Neural progenitor cell (in vitro differentiated cells): ENCODE measurements at places on chromosomes 12 and 14.
A peak's percentile ranks its signal among the peaks of the same experiment; 100 is the strongest.

GRCh38 chr12:15684896-15685658 is 104.1 kb downstream of the EPS8 start:
- no peak for DNase-seq

GRCh38 chr12:102833687-102834441 is 83.2 kb downstream of the PAH start:
- DNase-seq, result peak; percentile 80

DNA sequence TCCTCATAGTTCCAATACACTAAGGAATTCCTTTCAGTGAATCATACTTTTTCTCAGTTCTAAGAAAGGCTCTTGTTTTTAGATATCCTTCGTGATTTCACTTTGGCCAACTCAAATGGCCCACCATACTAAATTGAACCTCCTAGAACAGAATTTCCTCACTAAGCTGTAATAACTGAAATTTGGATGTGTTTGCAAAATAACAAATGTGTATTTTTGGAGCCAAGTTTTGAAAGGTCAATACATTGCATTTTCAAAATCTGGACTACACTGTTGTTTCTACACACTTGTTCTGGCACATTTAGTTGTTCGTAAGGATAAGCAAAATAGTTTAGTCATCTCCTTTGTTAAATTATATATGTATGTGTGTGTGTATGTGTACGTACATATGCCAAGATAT is 439.0 kb upstream of the STXBP6 start:
- no peak for DNase-seq

DNA sequence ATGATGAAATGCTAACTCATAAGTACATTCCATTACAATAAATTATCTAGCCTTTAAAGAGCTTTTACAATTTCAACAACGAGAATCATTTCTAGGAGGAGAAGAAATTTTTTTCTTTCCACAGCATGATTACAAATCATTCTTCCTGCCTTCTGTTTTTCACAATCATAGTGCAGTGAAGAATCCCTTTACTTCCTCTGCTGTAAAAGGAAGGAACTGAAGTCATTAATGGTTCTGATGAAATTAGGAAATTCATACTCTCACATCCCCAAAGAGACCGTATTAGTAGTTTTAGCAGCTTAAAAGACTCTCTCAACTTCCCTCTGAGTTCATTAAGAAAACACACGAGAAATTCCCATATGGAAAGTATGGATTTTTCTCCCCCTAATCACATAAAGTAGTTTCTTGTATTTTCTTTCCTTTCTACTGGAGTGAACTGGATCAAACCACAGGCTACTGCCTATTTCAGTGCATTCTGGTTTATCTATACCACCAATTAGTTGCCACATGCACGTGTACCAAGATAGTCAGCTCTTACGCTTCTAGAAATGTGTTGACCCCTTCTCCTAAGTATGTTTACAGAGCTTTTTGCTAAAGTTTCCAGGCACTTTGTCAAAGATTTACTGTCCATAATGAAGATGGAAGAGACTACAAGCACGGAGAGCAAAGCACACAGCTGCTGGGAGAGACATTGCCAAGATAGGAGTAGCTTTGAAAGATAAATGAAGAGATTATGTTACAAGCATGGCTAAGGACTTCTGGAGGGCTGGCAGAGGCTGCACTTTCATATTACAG is 58.9 kb upstream of the KITLG start:
- no peak for DNase-seq

DNA sequence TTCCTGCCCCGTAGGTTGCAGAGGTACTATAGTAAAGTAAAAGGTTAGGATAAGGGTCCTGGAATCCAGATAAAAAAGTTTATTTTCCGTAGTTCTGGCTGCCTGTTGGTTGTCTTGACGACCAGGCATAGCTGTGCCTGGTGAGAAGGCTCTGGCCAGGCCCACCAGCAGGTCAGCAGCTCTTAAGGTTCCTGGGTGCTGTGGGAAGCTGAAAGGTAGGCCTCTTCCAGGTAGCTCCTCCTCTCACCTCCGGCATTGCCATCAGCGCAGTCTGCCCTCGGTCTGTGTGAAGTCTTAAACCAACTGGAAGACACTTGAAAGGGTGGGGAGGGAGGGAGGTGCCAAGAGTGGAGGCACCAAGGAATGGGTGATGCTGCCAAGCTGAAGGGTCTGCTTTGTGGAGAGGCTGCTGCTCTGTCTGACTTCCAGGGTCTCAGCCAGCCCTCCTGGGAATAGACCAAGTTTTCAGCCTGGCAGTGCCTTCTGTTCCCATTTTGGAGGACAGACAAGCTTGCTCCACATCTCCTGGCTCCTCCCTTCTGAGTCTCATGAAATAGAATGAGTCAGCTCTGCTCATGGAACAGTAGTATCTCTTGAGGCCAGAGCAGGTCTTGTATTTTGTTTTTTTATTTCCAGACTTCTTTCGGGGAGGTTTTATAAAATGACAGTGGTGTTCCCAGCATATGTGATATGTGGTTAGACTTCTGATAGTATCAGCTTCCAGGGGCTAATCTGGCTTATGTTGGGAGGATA is 5.2 kb upstream of the ACADS start:
- DNase-seq, result no peak

DNA sequence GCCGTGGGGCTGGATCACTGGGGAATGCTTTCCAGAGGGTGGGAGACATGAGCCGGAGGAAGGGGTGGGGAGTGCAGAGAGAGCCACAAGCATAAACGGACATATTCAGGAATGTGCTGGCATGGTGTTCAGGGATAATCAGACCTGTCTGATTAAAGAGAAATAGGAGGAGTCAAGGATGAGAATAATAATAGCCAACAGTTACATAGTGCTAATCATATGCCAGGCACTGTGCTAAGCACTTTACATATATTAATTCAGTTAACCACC is 43.7 kb downstream of the LTBP2 start:
- no peak for DNase-seq

GRCh38 chr12:100715976-100716944 is 78.3 kb upstream of the ANO4 start:
- peak; percentile 66 for DNase-seq

DNA sequence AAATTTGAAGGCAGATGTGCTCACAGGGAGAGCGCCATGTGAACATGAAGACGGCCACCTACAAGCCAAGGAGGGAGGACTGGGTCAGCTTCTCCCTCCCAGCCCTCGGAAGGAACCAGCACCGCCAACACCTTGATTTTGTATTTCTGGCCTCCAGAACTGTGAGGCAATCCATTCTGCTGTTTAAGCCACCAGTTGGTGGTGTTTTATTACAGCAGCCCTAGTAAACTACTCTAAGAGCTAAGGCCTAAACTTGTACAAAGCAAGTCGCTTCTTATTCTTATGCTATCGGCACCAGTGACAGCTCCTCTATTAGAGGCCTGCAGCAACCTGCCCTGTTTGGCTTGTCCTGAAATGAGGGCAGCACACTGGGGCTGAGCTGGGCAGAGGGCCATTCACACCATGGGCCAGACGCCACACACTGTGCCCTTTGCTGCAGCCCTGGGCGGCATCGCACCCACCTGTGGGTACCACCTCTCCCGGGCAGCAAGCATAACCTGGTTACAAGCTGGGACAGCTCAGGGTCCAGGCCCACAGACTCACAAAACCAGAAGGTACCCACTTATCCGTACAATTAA is 62.7 kb downstream of the NOS1 start:
- DNase-seq, result no peak

GRCh38 chr12:43711348-43711747 is 47.2 kb downstream of the PUS7L start:
- DNase-seq, result no peak

DNA sequence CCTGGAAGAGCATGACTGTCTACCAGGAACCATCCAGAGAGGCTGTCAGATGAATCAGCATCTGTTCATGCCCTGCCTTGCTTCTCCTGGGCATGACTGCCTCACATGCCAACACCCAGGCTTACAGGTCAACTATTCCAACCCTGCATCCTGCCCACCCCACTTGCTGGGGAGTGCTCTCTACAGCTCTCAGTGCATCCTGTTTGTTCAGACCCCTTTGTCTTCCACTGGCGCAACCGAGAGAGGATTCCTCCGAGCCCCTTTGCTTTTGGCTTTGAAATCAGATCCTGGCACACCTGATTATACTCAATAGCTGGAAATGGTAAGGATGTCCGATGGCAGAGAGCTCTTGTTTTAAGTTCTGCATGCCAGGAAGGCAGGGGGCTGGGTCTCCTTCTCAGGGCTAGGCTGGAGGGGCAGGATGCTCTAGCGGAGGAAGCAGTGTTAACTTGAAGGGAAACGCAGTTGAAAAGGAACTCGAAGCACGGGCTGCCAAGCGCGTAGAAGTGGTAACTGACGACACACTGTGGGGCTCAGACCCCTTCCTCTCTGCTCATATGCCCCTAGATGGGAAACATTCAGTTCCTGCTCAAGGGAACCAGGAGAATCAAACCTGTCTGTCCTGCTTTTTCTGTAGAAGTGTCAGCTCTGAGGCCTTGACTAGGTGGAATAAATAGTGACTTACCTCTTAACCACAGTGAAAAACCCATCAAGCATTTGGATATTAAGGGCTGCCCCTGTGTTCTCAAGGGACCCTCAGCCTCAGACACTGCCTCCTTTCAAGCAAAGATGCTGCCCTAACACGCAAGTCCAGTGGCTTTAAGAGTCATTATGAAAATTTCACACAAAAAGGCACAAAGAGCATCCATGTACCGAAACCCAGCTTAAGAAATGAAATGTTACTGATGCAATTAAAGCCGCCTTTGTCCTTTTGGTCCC is 297.5 kb downstream of the ZFP36L1 start:
- DNase-seq, result no peak

- DNase-seq, result no peak
Measured at GRCh38 chr12:101946233-101946611, 68.8 kb downstream of the DRAM1 start.

- DNase-seq, result no peak
Measured at GRCh38 chr12:42564996-42565395, 24.6 kb downstream of the PRICKLE1 start.

- DNase-seq, result no peak
Measured at GRCh38 chr12:1435456-1435855, 158.9 kb downstream of the FBXL14 start.

DNA sequence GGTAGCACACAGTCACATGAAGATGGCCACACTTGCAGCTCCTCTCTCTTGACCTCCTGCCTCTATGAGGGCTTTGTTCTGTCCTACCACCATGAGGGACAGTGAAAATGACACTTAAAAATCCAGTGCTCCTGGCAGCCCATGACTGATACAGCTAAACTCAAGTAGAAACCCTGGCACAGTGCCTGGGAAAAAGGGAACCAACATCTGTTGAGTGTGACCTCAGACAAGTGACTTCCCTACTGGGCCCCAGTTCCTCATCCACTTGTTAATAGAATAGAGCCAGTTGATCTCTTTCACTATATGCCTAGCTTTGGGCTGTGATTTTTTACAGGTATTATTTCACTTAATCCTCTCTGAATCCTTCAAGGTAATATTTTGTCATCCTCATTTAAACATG is 4.8 kb downstream of the GUCY2C start:
- DNase-seq, result no peak

- no peak for DNase-seq
Measured at GRCh38 chr14:21043974-21044618, 1.9 kb downstream of the RNASE7 start.

GRCh38 chr12:11689591-11690186 is 40.2 kb downstream of the ETV6 start:
- no peak for DNase-seq
